ENCODE measurements at places on chromosomes 6 and 20.
A peak's percentile ranks its signal among the peaks of the same experiment; 100 is the strongest.

- DNase-seq: no peak
Observed at GRCh38 chr20:47300071-47300470, 56.4 kb downstream of the ZMYND8 start.

- DNase-seq: no peak
Observed at GRCh38 chr6:5592886-5593519, 331.7 kb downstream of the FARS2 start.

- DNase-seq: no peak
Observed at GRCh38 chr6:12749531-12750379, 33.2 kb downstream of the PHACTR1 start.

GRCh38 chr6:149107520-149107919 lies 210.0 kb upstream of the TAB2 start:
- DNase-seq: no peak

- no peak for DNase-seq
Observed at GRCh38 chr6:7267466-7268091, 45.4 kb downstream of the SSR1 start.

DNA sequence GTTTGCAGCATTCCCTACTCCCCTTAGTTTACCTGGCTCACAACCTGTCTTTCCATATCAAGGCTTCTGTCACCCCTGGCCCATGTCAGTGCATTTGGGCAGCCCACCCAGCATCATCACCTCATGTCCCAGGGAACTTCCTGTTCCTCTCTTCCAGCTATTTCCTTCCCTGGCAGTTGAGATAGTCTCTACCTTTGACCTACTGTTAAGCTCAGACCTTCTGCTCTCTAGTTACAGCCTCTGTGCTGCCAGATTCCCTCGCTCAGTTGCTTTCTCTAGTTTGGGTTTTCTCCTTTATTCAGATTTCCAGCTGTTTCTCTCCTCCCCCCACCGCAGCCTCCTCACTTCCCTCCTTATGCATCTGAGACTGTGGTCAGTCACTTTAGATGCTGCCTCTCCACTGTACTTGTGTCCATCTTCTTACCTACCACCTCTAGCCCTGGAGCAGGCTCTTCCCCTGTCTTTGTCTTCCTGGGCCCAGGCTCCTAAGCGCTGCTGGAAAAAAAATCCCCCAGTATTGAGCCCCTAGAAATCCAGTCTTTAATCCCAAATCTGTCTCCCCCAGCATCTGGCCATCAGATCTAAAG lies 16.3 kb downstream of the PTPN1 start:
- no peak for DNase-seq

DNA sequence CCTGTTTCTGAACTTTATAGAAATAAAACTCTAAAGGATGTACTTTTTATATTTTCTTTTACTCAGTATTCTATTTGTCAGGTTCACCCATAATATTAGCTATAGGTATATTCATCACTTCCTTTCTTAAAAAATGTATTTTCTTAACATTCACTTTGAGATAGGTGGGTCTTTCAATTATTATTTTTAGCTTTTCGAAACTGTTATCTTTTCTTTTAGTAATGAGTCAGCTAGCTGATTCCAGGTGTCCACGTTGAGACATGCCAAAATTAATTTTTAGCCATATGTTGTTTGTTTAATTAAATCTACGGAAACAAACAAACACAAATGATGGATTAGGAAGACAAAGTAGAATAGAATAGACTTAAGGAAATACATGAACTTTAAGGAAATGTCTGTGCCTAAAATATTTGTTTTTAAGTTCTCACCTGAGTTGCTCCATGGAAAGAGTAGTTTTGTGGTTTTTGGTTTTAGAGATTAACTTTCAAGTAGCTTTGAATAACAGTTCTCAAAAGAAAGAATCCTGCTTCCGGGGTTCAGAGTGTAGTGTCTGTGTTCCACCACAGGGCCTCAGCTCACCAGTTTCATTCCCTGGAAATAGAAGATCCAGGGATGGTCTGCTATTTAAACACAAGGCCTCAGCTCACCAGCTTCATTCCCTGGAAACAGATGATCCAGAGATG lies 435.0 kb downstream of the HAO1 start:
- no peak for DNase-seq

DNA sequence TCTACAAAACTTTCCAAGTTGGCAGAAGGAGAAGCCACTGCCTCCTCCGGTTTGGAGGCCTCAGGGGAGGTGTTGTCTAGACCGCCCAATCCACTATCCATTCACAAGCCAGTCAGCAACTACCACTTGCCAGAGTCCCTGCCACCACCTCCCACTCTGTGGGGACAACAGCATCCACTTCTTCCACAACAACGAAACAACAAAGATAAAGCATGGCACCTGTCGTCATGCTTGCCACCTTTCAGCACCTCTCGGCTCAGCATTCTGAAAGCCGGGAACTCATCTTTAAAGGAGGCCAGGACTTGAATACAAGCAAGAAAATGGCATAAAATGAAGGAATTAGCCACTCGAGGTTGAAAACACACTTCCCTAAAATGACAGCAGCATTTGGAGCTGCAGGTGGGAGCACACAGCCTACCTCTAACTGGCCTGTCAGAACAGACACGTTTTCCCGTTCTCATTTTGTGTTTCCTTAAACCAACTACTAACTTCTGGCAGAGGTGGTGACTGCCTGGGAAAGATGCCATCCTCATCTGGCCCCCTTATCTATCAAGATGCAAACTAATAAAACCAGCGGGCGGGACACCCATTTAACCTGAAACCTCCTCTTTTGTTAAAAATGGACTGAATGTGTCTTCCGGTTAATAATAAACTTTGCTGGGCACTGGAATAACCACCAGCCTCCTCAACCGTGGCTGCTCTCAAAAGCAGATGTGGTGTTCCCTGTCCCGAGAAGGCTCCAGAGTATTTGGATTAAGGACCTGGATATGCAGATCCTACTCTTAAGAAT lies 21.7 kb downstream of the YTHDF1 start:
- DNase-seq: no peak

GRCh38 chr6:73585566-73586415 lies 65.0 kb upstream of the EEF1A1 start:
- peak; percentile 82 for DNase-seq

- no peak for DNase-seq
Observed at GRCh38 chr6:130105996-130106704, 87.8 kb downstream of the L3MBTL3 start.

- no peak for DNase-seq
Observed at GRCh38 chr20:1287306-1287705, 21.2 kb downstream of the SNPH start.

DNA sequence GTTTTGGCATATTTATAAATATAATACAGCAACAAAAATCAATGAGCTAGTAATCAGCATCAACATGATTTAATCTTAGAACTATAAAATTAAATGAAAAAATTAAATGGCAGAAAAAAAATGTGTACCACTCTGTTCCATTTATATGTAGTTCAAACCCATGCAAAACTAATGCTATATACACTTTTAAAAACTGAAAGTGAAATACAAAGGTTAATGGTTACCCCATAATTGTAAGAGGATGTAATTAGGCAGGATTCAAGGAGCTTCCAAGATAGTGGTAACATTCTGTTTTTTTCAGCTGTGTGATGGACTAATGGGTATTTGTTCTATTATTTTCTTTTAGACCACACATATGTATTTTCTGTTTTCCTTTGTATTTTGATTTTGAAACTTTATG lies 492.1 kb downstream of the UTRN start:
- DNase-seq: no peak

GRCh38 chr6:13407709-13408695 lies 79.4 kb downstream of the GFOD1 start:
- no peak for DNase-seq

GRCh38 chr6:34919651-34920050 lies 30.6 kb downstream of the ANKS1A start:
- no peak for DNase-seq

DNA sequence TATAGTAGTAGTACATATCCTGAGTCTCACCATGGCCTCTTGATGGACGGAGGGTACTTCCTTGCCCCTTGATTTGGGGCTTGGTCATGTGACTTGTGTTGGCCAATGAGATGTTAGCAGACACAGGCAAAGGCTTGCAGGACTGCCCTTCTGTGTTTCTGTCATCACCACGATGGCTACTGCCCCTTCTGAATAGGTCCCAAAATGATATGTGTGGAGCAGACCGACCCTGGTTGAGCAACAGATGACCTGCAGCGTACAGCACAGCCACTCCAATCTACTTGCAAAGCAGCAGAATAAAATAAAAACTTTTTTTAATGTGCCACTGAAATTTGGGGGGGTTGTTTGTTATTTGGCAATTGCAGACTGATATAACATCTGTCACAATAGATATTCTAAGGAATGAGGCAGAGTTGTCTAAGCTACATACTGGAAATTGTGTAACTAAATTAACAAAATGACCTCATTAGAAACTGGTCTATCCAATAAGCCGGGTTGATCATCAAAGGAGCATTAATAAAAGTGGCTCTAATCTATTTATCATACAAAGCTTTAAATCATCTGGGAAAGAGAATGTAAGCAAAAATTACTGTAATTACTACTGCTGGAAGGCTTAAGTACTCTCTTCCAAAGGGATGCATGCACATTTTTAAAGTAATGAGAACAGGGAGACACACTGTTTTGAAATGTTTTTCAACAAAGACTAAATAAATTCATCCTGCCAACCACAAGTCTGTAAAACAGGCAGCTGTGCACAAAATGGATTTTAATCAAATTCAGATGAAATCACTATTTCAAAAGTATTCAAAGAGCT lies 209.5 kb downstream of the KIF16B start:
- no peak for DNase-seq

DNA sequence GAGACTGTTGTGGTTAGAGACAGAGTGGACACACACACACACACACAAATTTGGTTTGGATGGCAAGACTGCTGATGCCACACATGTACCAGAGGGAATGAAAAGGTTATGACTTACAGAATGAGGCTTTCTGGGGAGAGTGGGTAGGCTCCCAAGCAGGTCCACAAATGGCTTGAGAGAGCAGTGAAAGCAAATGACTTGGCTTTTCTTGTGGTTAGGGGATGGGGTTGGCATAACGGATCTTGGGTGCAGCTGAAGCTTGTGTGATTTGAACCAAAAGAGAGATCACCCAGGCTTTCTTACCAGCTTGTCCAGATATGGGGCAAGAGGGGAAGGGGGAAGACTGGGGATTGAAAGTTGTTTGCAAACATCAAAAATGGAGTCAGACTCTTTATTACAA lies 73.9 kb upstream of the OLIG3 start:
- no peak for DNase-seq

DNA sequence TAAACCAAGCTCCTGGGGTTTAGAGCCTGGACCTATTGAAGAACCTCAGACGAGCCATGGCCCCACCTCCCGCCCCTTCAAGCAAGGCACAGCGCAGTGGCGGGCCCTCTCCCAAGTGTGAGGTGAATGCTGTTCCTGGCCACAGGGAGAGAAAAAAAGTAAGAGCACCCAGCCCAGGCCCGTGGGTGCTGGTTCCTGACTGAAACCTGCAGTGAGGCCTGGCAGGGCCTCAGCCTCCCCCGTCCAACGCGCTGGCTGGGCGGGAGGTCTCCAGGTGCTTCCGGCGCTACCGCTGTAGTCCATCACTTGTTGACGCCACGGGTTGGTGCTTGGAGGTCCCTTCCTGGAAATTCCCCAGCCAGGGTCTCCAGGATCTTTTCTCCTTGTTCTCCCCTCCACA lies 5.5 kb upstream of the FAM83C start:
- no peak for DNase-seq

All from T-helper 2 cell (primary cell).